ENCODE measurements at places on chromosomes 12 and 14. TPM values are rescaled to one million over a fixed set of nuclear protein-coding genes. Genes with fewer than 3 reads are reported as not detected.
A peak's percentile ranks its signal among the peaks of the same experiment; 100 is the strongest.

The PEBP1 gene
- 370 TPM for total RNA-seq

The LPAR5 gene
- 0.81 TPM for total RNA-seq

DNA sequence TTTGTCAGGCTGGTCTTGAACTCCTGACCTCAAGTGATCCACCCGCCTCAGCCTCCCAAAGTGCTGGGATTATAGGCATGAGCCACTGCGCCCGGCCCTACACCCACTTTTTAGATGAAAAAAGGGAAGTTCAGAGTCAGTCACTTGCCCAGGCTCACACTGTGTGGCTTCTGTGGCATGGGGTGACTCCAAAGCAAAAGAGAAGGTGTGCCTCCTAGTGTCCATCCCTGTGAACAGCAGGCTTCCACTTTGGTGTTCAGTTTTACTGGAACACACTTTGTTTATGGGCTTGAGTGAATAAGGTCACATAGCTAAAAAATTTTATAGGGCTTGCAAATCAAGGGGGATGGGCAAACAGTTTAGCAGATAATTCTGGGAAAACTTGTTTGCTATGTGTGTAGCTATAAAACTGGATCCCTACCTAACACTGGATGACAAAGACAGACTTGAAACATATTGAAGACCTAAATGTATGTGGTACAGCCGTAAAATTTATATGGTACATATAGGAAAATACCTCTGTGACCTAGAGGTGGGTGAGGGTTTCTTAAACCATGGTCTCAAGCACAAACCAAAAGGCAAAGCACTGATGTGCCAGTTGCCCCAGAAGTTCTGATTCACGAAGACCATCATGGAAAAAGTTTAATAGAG is 54.9 kb downstream of the EID3 start:
- ATAC-seq = peak; percentile 59

DNA sequence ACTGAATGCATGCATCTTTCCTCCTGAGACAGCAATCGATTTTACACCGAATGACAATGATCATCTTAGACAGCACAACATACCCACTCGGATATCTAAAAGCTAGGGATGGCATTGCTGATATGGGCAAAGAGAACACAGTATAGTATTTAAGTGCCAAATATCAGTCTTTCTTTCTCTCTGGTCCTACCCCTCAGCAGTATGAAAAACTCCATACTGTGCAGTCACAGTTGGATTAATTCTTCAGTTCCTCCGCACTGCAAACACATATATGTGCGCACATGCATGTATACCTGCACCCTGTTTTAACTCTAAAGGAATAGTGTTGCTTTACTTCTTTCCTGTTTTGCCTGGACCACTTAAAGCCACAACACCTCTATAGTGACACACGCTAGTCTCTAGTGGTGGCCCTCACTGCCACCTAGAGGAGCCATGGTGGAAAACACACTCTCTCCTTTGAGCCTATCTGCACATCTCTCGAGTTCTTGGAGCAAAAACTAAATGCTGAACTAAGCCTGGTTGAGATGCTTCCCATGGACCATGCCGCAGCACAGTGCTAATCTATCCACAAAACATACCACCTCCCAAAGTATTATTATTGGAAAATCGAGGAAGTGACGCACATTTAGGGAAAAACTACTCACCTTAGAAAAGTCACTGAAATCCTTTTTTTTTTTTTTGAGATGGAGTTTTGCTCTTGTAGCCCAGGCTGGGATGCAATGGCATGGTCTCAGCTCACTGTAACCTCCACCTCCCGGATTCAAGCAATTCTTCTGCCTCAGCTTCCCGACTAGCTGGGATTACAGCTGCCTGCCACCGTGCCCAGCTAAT is 11.9 kb downstream of the TMEM52B start:
- peak; percentile 84 for ATAC-seq

GRCh38 chr12:42855362-42855950 is 265.9 kb upstream of the PRICKLE1 start:
- no peak for ATAC-seq

DNA sequence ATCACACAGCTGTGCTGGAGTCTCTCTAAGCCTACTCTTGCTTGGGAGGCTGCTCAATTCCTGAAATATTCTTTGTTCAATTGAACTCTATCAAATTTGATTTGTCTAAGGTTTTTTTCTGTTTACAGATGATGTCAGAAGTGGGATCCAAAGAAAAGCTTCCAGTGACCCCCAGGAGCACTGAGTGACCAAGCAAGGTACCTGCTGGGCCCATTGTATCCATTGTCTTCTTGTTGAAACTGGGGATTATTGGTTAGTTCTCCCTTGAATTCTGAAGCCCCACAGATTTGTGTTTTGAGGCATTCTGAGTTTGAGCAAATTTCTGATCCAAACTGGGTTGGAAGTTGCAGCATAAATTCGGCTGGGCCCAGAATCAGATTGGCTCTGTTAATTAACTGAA is 64.6 kb downstream of the MYF5 start:
- no peak for ATAC-seq

The KRT73 gene
- total RNA-seq = not detected

The PAH gene
- not detected for total RNA-seq

The CABP1 gene
- total RNA-seq = 3.0 TPM

GRCh38 chr12:132327336-132328171 is 1.8 kb downstream of the GALNT9 start:
- peak; percentile 82 for ATAC-seq

DNA sequence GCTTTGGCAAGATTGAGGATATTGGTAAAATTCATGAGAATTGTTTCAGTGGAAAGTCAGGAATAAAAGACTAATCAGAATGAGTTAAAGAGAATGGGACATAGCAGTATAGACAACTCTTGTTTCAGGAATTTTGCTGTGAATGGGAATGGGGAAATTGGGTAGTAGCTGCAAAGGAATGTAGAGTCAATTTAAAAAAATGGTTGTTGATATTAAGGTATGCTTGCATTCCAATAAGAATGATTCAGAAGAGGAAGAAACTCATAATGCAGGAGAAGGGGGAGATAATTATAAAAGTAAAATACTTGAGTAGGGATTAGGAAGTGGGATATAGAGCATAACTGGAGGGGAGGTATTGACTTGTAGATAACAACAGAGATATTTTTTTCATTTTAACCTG is 40.7 kb downstream of the MNAT1 start:
- no peak for ATAC-seq

The ADAMTS20 gene
- total RNA-seq = not detected

The COL2A1 gene
- not detected for total RNA-seq

The SLC10A1 gene
- total RNA-seq = not detected

The KRT3 gene
- total RNA-seq = not detected

DNA sequence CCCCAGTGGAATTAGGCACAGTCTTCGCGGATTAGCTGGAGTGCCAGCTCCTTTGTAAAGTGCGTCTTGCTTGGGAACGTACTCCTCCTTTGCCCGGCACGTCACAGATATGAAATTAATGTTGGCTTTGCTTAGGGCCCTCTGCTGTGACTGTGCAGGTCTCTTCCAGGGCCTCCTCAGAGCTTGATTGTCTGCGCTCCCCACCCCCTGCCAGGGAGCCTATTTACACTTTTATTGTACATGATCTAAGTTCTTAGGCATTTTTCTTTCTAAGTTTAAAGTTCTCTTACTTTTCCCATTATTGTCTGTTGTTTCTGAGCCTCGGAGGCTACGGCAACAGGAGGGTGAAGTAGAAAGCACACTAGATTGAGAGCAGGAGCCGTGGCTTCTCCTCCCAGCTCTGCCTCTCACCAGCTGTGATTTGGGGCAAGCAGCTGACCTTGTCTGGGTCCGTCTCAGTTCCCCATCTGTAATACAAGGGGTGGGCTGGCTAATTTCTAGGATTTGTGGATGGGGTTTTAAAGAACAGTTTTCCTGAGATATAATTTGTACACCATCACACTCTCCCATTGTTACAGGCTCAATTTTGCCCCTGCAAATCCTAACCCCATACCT is 81.8 kb downstream of the TSPAN9 start:
- peak; percentile 72 for ATAC-seq

The BCAT1 gene
- 13.1 TPM for total RNA-seq

The PSMB5 gene
- total RNA-seq = 134 TPM

DNA sequence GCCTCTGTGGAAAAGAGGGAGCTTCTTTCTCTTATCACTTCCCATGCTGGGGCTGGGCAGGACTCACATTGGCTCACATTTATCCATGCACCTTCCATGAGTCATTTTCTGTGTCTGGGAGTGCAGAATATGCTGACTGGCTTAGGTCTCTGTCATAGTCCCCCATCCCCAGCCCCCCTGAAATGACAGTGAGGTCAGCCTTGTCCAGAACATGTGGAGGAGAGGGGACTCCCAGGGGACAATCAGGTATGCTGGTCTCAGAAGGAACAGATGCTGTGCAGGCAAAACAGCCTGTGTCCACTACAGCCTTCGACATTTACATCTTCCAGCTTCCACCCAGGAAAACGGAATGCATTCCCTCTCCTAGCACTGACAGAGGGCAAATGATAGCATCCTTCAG is 35.0 kb downstream of the ADGRD1 start:
- ATAC-seq = peak; percentile 12

The IGF1 gene
- 17.3 TPM for total RNA-seq

DNA sequence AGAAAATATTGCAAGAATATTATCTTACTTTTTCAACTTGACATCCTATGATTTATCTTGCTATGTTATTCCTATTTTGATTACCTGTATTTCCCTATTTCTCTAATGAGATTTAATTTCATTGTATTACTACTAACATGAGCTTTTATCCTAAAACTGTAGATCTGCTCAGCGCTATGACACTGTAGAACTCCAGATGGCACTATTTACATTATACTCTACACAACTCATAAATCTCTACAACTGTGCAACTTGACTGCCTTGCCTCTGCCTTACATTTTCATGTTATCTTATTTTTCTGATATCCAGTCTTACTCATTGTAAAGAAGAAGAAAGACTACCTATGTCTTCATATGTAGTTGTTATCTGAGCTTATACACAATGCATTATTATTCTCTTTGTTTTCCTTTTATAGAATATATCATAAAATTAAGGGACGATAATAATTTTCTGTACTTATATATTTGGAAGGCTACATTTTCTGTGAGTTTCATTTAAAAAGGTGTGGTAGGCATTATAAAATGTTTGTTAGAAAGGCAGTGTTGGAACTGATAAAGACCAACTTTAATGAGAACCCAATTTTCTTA is 24.1 kb downstream of the NUP37 start:
- ATAC-seq = no peak

The P2RX2 gene
- 3.9 TPM for total RNA-seq

The SLC39A5 gene
- total RNA-seq = 1.7 TPM

- ATAC-seq = no peak
Observed at GRCh38 chr12:49301760-49302159, 6.8 kb downstream of the PRPH start.

DNA sequence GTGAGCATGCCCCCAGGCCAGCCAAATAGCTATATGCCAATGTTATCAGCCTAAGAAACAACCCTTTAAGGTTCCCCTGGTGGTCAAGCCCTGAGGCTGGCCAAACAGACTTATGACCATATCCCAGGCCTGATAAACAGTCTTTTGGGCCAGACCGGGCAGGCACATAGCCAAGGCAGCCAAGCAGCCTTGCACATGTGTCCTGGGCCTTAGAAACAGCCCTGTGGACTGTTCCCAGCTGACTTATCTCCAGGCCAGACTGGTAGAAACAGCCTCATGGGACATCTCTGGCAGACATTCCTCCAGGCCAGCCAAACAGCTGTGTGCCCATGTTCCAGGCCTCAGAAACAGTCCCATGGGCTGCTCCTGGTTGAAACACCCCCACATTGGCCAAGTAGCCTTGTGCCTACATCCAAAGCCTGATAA is 295.0 kb upstream of the MGAT4C start:
- no peak for ATAC-seq

The PZP gene
- not detected for total RNA-seq

DNA sequence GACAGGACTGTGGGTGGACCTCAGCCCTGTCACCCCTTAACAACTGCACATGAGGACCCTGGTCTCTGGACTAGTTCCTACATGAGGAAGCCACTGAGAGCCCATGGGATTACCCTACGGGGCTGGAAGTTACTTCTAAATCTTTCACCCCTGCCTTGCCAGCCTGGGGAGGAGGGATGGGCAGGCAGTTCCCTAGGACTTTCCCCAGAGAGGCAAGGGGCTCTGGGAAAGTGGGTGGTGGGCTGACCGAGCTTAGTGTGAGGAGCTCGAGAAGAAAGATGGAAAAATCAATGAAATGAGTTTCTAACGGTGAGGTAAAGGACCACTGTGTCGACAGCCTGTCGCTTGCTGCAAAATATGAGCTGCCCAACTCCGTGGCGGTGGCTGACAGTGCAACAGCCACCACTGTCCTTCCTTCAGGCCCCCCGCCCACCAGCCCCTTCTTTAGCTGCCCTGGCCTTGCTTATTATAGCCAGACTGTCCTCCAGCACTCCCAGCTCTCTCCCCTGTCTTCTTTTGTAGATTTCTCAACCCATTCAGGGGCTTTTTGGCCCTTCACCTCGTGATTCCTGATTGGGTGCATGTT is 5.0 kb downstream of the ZFHX2 start:
- ATAC-seq = no peak

The PMCH gene
- total RNA-seq = not detected
